ENCODE measurements at places on chromosomes 11 and 22.
A peak's percentile ranks its signal among the peaks of the same experiment; 100 is the strongest.

GRCh38 chr11:12717851-12718291 lies 43.6 kb downstream of the TEAD1 start:
- no peak for DNase-seq

GRCh38 chr11:46335890-46336562 lies 11.2 kb upstream of the DGKZ start:
- no peak for DNase-seq

DNA sequence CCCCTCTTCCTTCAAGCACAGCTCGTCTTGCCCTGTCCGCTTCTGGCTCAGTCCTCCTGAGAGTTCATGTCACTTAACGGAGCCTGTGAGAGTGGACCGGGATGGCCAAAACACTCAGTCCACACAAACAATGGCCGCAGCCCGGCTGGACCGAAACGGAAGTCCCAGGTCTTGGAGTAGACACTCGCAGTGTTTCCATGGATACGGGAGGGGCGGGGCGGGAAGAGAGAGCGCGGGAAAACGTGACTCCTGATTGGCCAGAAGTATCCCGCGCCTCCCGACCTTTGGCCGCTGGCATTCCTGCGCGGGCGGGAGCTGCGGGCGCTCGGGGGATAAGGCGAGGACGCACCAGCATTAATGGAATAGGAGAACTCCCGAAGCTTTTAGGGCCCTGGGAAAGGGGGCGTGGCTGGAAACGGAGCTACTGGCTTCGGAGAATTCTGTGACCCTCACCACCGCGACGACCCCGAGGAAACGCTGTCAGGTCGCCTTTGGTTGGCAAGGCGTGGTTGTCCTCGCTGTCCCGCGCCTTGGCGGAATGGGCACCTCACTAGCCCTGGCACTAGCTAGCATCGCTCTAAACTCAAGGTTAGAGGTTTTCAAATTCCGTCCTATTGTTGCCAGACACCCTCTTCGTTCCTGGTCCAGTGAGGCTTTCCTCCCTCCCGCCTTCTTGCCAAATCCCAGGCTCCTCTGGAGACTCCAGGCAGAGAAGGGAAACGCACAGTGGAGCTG lies at the start of the genes NLRP14 and ZNF214:
NLRP14 (plus strand) TSS at position 297 of the 735 bp plus-strand sequence. CDS start 18,108 bp downstream, outside the sequence.
ZNF214 (minus strand) TSS at position 164 of the 735 bp plus-strand sequence. CDS start 17,511 bp downstream, outside the sequence.
- peak; percentile 95 for DNase-seq

DNA sequence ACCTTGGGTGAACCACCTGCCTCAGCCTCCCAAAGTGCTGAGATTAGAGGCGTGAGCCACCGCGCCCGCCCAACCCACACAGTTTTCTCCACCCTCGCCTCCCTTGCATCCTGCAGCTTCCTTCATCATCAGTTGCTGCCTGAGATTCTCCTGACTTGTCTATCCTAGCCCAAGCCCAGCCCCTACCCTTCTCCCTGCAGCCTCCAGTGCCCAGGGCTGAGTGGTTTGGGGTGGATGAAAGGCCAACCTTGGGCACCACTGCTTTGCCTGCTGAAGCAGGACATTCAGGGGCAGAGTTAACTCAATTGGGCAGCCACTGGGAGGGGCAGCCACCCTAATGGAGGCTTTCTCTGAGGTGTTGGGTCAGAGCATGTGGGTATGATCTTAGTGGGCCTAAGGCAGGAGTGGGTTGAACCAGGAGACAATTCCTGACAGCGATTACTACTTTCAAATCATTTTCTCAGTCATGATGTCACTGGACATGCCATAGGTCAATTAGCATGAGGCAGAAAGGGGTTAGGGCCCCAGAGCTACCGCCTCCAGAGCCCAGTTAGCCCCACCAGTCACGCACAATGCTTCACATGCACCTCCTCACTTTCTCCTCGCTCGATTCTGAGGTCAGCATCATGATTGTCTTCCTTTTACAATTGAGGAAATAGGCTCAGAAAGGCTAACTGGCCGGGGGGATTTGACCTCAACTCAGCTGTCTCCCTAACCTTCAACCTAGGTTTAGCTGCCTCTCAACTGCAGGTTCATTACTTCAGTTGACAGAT lies 1.0 kb upstream of the FKBP2 start:
- DNase-seq = no peak

Data from right forelimb (tissue), 1 donor.